ENCODE measurements at places on chromosomes 13 and 19. TPM values are rescaled to one million over a fixed set of nuclear protein-coding genes. Genes with fewer than 3 reads are reported as not detected.

The PEX11G gene
- 1.5 TPM for total RNA-seq

DNA sequence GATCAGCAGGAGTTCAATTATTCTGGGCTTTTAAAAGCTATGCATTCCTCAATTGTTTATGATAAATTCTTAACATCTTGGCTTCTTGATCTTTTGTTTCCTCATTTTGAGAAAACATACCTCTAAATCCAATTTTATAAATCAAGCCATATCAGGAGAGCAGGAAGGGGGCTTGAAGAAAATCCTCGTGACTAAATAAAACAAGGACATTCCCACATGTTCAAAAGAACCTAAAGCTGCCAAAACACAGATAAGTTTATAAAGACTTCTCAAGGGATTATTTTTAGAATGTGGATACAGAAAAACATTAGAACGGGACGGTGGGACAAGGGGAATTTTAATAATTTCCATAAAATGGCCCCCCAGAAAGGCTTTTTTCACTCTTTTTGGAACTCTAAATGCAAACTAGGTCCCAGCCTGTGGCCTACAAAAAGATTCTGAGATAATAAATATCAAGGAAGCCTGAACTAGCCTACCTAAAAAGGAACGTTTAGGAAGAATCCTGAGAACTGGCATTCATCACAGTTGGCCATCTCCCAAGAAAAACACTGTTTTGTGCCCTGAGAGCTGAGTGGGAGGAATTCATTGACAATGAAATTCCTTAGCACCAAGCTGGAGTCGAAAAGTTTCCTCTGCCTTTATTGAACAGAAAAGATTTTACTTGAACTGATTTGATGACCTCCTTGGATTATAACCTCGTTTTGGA is 30.1 kb downstream of the ZAR1L start:
- DNase-seq: no peak

The EDNRB gene
- not detected for total RNA-seq

- no peak for DNase-seq
Observed at GRCh38 chr13:99665711-99666110, 164.4 kb downstream of the TM9SF2 start.

The CEBPG gene
- 23.9 TPM for total RNA-seq

- DNase-seq: no peak
Observed at GRCh38 chr19:56946159-56946558, 105.6 kb upstream of the PEG3 start.

GRCh38 chr13:38804061-38804460 is 117.2 kb downstream of the FREM2 start:
- DNase-seq: no peak

GRCh38 chr13:31956980-31957644 is 74.5 kb upstream of the FRY start:
- no peak for DNase-seq

DNA sequence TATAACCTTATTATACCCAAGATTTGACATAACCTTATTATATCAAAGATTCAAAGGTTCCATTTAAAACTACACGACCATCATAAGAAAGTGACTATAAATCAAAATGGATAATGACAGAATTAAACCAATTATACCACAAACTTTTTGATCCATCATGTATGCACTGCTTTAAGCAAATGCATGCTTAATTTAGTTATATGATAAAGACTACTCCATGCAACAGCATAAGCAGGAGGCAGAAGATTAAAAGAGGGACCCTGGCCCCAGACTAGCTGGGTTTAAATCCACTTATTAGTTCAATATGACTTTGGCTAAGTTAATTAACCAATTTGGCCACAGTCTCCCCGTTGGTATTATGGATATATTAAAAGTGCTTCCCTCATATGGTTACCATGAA is 11.4 kb downstream of the EFNB2 start:
- no peak for DNase-seq

The ZNF793 gene
- 4.3 TPM for total RNA-seq

DNA sequence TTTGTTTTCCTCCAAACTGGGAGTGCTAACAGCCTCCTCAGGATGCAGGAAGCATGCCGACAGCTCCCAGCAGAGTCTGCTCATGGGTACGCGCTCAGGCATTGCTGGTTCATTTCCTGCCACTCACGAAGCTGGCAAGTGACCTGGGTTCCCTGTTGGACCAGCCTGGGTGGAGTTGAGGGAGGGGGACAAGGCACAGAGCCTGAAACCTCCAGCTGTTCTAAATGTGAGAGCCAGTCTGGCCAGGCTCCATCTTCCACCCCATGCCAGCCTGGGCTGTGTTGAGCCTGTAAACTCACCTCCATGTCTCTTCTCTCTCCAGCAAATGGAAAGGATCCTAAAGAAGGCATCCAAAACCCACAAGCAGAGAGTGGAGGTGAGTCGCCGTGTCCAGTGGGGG is 5.0 kb downstream of the FAM32A start:
- DNase-seq: no peak

GRCh38 chr13:39397896-39398265 is 205.1 kb downstream of the LHFPL6 start:
- DNase-seq: no peak

- DNase-seq: no peak
Observed at GRCh38 chr19:30390356-30390988, 18.3 kb downstream of the ZNF536 start.

The PRR22 gene
- 5.4 TPM for total RNA-seq

The PCSK4 gene
- 4.1 TPM for total RNA-seq

GRCh38 chr13:20127262-20127561 is 33.6 kb downstream of the GJA3 start:
- DNase-seq: no peak

- DNase-seq: no peak
Observed at GRCh38 chr19:28472843-28473242, 740.1 kb downstream of the UQCRFS1 start.

DNA sequence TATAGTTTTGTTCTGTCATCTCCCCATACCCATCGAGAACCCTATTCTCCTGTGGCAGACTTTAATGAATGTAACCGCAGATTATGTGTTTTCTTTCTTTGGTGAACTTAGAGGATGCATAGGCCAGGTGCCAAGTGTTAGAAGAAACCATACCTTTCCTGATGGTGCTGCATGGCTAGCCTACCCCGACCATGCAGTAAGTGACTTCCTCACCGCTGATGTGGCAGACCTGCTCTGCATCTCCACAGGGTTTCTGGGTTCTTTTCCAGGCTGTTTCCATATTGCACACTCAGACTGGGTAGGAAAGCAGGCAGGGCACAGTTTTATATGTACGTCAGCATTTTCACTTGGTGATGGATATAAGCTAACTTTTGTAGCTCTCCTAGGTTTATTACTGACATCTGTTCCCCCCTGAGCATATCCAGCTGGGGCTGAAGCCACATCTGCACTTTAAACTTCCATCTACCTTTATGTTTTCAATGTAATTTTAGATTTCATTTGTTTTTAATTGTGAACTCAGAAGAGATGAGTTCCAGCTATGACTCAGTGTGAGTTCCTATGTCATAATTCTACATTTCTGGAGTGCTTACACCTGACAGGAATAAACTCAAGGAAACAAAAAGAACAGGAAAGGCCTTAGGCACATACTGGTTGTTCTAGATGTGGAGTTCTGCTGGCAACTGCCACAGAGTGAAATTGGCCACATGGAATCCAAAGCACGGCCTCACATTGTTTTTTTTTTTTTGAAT is 42.3 kb downstream of the LRCH1 start:
- no peak for DNase-seq

GRCh38 chr13:54092686-54093085 is 1064.1 kb downstream of the OLFM4 start:
- no peak for DNase-seq

DNA sequence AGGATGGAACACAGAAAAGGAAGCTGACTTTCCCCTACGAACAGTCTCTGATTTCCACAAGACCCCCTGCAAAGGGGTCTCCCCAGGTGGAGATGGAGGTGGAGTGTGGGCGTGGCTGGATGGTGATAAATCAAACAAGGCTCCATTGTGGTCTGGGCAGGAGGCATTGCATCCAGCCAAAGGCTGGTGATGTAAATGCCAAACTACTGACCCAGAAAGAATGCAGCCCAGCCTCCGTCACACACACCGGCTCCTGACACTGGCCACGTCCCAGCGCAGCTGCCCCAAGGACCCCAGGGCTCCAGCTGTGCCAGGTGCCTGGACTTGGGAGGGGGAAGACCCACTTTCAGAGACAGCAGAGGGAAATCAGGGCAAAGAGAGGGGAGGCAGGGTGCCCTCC is 6.3 kb downstream of the SLC7A1 start:
- DNase-seq: no peak

DNA sequence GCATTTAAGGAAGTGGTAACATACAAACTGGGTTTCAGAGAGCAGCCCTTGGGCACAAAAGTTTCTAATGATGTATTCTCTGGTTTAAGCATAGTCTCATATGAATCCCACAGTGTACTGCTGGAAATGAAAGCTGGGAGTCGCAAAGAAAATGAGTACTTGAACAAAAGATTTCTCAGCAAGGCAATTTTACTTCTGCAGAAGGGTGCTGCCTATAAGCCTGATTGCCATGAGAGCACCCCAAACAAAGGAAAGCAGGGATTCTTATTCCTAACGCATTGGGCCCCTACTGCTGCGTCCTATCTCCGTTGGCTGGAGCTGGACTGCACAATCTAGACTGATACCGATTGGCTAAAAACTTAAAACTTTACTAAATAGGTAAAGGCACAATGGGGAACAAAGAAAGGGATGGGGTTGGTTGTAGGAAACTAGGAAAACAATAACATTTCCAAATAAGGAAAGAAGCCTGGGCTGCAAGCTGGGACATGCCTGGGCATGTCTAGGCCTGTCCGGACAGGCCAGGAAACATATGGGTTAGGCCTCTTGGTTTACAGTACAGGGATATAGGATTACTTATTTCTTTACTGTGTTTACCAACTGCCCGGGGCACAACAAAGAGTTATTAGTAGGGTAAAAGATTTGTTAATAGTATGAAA is 27.4 kb upstream of the VN1R4 start:
- DNase-seq: no peak

- DNase-seq: no peak
Observed at GRCh38 chr19:30969591-30969990, 379.6 kb downstream of the TSHZ3 start.

The ONECUT3 gene
- total RNA-seq: not detected

DNA sequence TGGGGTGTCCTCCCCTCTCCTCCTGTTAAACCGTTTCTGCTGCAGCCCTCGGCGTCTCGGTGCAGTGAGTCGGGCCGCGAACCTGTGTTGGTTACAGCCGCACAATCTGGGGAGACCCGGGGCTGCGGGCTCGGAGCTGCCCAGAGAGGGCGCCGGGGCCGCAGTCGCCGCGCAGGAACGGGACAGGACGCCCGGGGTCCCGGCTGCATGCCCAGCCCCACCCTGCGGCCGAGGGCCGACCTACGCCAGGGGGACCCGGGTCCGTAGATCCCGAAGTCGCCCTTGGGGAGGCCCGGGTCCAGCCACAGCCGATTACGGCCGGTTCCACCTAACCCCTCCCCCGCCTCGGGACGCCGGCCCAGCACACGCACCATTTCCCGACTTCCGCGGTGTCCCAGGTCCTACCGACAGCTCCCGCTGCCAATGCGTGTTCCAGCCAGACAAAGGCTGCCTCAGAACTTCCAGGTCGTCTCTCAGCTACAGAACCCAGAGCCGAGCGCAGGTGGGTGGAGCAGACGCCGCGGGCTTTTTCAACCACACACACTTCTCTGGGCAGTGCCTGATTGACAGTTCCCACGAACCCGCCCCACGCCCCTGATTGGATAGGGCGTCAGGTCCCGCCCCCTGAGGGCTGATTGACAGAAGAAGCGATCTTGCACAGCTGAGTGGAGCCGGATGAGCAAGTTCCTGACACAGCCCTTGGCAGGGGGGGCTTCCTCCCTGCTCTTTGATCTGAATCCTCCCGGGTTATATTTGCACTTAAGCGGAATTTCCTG is at the start of gene ZNF443:
Gene ZNF443 (minus strand): TSS at position 481 of the 776 bp plus-strand sequence. CDS start 107 bp downstream, at position 374.
- DNase-seq: peak; percentile 97

The PNMA8A gene
- total RNA-seq: not detected

- DNase-seq: no peak
Observed at GRCh38 chr13:54852831-54853230, 1824.2 kb downstream of the OLFM4 start.

- no peak for DNase-seq
Observed at GRCh38 chr19:48616041-48616436, 1.2 kb upstream of the FAM83E start.

GRCh38 chr13:24985107-24985506 is 110.8 kb upstream of the PABPC3 start:
- no peak for DNase-seq

GRCh38 chr13:79307433-79307861 is 98.6 kb downstream of the RBM26 start:
- no peak for DNase-seq
